CD8-positive, alpha-beta memory T cell (primary cell): ENCODE measurements at places on chromosomes 4 and X. TPM values are rescaled to one million over a fixed set of nuclear protein-coding genes. Genes with fewer than 3 reads are reported as not detected.

DNA sequence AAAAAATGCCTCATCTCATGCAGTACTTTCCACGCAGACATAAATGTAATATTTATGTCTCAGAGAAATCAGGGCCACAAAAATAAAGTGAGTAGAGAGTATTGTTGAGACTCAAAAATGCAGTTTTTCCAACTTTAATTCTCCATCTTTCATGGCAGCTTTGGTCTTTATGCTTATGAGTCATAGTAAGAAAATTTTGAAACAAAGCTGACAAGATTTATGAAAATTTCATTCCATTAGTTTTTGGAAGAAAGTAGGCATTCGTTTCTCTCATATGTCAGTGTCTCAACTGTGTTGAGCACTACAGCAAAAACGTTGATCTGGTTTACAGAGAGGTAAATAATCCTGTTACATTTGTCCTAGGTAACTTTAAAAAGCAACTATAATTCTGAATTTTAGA, 656.8 kb downstream of the IQCM start:
- H3K27ac ChIP-seq: no peak overlapping the region
- no peaks in the 10 kb centered on the region for H3K27me3 ChIP-seq
- H3K4me3 ChIP-seq: no peak overlapping the region
- no peaks in the 10 kb centered on the region for H3K36me3 ChIP-seq

DNA sequence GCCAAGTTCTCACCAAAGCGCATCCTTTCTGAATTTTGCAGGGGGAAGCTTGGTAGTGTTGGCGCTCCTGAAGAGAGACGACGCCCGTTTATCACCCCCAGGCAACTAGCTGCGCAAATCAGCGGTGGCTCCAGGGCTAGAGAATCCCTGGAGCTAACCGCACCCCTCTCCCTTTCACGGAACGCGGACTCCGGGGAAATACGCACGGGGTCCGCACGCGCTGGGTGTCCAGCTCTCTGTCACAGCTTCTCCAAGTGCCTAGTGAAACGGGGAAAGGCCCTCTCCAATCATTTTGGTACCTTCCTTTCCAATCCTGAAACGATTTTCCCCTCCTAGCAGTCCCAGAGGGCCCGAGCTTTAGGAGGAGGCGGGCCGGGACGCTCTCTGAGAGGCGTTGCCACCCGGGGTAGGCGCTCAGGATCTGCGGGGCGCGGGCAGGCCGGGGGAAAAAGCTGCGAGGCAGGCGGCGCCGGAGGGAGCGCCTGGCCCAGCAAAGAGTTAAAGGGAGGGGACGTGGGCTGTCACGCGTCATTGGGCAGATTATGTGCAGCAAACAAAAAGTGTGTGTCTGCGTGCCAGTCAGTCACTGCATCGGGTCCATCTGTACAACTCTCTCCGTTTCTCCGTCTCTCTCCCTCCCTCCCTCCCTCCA, at the start of gene PRDM8:
PRDM8 (plus strand) TSS at position 582 of the 652 bp plus-strand sequence. CDS start 2,578 bp downstream, outside the sequence.
- peaks cover 12% of the 10 kb centered on the region for H3K4me1 ChIP-seq
- peak within 1 kb of the TSS; percentile 35 for H3K4me3 ChIP-seq
- no peaks in the 10 kb centered on the region for H3K36me3 ChIP-seq
- H3K27ac ChIP-seq: no peak within 1 kb of the TSS
- H3K27me3 ChIP-seq: no peaks in the 10 kb centered on the region
- no peak for DNase-seq

DNA sequence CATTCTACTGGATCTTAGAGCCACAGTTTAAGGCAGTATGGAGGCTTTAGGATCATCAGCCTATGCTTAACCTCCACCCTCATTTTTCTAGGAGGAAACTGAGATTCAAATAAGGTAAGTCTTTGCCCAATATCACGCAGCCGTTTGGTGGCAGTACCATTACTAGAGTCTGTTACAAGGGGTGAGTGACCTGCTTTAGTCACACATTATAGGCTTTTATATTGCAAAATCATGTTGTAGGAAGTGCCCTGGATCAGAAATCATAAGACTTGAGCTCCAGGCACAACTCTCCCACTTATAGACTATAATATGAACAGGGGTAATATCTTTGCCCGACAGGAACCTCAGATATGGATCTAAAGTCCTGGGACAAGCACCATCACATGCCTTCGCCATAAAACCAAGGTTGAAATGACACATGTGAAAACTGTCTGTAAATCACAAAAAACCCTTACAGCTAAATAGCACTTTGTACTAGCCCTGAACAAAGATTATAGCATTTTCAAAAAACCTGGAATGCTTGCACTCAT, 19.2 kb downstream of the HPSE start:
- peaks cover 10% of the 10 kb centered on the region for H3K36me3 ChIP-seq
- no peak for DNase-seq
- no peaks in the 10 kb centered on the region for H3K27me3 ChIP-seq
- H3K4me3 ChIP-seq: no peak overlapping the region
- H3K27ac ChIP-seq: no peak overlapping the region

DNA sequence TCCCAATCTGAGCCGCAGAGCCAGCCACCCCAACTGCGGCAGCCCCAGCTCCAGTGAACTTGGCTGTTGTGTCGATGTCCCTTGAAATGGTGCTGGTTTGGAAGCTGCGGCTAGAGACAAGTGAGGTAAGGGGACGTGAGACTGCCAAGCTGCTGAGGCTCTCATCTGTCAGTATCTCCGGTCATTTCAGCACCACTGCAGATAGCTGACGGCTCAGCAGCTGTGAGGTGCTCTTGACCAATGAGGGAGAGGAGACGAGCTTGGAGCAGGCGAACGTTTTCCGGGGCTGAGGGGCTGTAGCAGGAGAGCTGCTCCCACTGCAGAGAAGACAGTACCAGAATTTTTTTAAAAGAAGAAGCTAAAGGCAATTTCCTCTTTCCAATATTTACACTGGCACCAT, 175.5 kb upstream of the CASK start:
- no peak overlapping the region for H3K27ac ChIP-seq
- no peaks in the 10 kb centered on the region for H3K36me3 ChIP-seq
- H3K27me3 ChIP-seq: no peaks in the 10 kb centered on the region

- no peaks in the 10 kb centered on the region for H3K4me1 ChIP-seq
- no peaks in the 10 kb centered on the region for H3K27me3 ChIP-seq
- no peak overlapping the region for H3K4me3 ChIP-seq
- no peaks in the 10 kb centered on the region for H3K36me3 ChIP-seq
Measured at GRCh38 chr4:101355246-101355645, 7.9 kb upstream of the PPP3CA start.

DNA sequence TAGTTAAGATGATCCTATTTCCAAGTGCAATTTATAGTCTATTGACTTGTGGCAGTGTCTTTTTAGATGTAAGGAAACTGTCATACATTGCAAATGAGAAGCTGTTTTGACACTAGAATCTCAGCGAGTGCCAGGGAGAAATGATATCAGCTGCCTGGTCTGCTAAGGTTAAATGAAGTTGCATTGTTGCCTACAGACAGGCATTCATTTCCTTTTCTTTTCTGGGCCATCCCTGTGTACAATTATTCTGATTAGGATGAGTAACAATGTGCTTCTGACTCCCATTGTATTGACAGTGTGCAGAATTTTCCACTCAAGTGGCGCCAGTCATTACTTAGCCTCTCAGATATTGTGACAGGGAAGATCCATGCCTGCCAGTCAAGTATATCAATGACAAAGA, 231.2 kb downstream of the GPAT3 start:
- H3K36me3 ChIP-seq: no peaks in the 10 kb centered on the region
- H3K27me3 ChIP-seq: no peaks in the 10 kb centered on the region
- no peaks in the 10 kb centered on the region for H3K4me1 ChIP-seq
- H3K27ac ChIP-seq: no peak overlapping the region
- no peak for DNase-seq
- no peak overlapping the region for H3K4me3 ChIP-seq

- no peaks in the 10 kb centered on the region for H3K36me3 ChIP-seq
- H3K4me1 ChIP-seq: no peaks in the 10 kb centered on the region
- no peak overlapping the region for H3K27ac ChIP-seq
- no peak overlapping the region for H3K4me3 ChIP-seq
- no peak for DNase-seq
Measured at GRCh38 chrX:69565247-69565815, 50.6 kb upstream of the EDA start.

DNA sequence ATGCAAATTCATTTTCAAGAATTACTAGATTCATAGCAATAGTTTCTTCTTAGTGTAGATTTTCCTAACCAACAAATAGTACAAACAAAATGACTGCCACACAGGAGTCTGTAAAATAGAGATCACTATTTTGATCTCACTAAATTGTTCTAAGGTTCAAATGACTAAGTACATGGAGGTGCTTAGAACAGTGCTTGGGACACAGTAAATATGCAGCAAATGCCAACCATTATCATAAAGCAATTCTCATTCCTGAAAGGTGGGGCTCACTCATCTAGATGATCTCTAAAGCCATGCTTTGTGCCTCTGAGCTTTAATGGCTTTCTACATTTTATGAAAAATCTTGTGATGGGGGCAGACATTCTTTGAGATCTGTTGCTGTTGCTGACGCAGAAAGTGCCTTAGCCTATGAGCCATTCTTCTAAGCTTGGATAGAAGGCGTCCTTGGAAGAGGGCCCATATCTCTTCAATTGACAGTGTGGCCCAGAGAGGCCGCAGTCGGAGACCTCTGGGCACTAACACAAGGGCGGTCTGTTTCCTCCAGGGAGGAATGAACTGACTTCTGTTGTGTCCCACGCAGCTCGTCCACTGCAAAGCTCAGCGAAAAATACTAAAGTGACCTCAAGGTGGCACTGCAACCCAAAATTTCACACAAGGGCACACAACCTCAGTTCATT, 23.5 kb downstream of the TLR10 start:
- no peak overlapping the region for H3K4me3 ChIP-seq
- peak; percentile 13 for DNase-seq
- no peaks in the 10 kb centered on the region for H3K27me3 ChIP-seq
- H3K27ac ChIP-seq: no peak overlapping the region
- H3K36me3 ChIP-seq: no peaks in the 10 kb centered on the region

DNA sequence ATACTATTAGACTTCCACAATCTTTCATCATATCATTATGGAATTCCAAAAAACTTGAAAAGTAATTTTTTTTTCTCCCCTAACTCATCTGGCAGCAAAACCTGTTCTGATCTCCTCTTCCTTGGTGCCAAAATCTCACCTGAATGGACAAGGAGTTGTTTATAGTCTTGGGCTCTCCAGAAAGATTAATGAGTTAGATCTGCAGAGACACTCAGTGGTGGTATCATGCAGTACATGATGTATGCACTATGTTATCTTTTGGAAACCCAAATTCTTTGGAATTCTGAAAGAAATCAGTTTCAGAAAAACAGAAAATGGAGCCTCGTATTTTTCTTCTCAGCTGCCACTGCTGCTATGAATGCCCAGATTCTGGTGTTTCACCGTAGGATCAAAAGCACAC, 11.7 kb downstream of the GPM6B start:
- H3K36me3 ChIP-seq: no peaks in the 10 kb centered on the region
- no peak overlapping the region for H3K4me3 ChIP-seq
- no peak for DNase-seq
- H3K27me3 ChIP-seq: no peaks in the 10 kb centered on the region

GRCh38 chr4:109248322-109248900, 54.0 kb downstream of the COL25A1 start:
- no peak for DNase-seq
- no peaks in the 10 kb centered on the region for H3K27me3 ChIP-seq
- no peaks in the 10 kb centered on the region for H3K4me1 ChIP-seq

- no peak overlapping the region for H3K27ac ChIP-seq
- H3K4me3 ChIP-seq: no peak overlapping the region
- no peaks in the 10 kb centered on the region for H3K4me1 ChIP-seq
- DNase-seq: no peak
- H3K27me3 ChIP-seq: no peaks in the 10 kb centered on the region
Measured at GRCh38 chrX:140360284-140360683, 144.6 kb downstream of the SOX3 start.

DNA sequence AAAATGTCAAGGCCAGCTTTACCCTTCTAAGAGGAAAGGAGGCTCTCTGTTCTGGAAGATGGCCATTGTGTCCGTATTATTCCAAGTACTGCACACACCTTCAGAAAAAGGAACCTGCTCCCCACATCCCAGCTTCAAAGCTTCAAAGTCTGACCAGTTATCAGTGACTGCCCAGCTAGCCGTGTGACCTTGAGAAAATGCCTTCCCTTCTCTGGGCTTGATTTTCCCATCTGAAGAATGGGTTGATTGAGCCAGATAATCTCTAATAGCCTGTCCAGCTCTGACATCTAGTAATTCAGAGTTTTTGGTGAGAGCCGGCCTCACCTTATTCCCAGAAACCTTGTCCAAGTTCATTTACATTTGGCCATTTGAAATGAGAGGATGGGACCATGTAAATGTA, 3.0 kb downstream of the LONRF3 start:
- no peaks in the 10 kb centered on the region for H3K27me3 ChIP-seq
- peaks cover 7% of the 10 kb centered on the region for H3K4me1 ChIP-seq
- DNase-seq: no peak
- no peak overlapping the region for H3K27ac ChIP-seq
- no peaks in the 10 kb centered on the region for H3K36me3 ChIP-seq
- no peak overlapping the region for H3K4me3 ChIP-seq

GRCh38 chrX:134236626-134237614, at the start of gene CCDC160:
Gene CCDC160, plus strand, starts transcription at chrX:134237182. Its CDS starts 7,619 bp downstream, at chrX:134244801.
- peaks cover 4% of the 10 kb centered on the region for H3K27me3 ChIP-seq
- no peak within 1 kb of the TSS for H3K27ac ChIP-seq
- H3K36me3 ChIP-seq: no peaks in the 10 kb centered on the region
- no peak for DNase-seq
- no peak within 1 kb of the TSS for H3K4me3 ChIP-seq

The ZNF674 gene
- total RNA-seq: 2.8 TPM

The SSX2 gene
- total RNA-seq: not detected

The FAT1 gene
- total RNA-seq: not detected
